Stimulated activated CD8-positive, alpha-beta memory T cell treated with anti-CD3 and anti-CD28 coated beads, Interleukin-4, amount 100 ng/mL, for 4 hours (primary cell): ENCODE measurements at places on chromosomes 3 and 15.

- DNase-seq, result no peak
These were observed 66.0 kb downstream of the DNAJB8 start for GRCh38 chr3:128400671-128401070.

DNA sequence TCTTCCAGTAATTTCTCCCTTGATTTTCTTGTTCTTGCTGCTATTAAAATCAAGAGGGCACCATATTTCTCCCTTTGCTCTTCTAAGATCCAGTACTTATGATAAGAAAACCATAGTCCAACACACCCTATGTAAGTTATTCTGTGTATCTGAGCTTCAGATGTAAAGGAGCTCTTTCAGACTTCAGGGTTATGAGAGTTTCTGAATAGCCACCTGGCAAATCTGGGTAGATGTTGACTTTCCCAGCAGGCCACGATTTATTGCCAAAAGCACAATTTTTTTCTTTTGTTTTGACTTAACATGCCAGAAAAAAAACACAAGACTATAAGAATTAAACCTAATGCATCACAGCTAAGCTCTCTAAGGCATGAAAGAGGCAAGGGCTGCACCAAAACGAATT is 1045.0 kb downstream of the FHIT start:
- no peak for DNase-seq

GRCh38 chr15:47822048-47822447 is 104.7 kb downstream of the SEMA6D start:
- DNase-seq, result no peak

DNA sequence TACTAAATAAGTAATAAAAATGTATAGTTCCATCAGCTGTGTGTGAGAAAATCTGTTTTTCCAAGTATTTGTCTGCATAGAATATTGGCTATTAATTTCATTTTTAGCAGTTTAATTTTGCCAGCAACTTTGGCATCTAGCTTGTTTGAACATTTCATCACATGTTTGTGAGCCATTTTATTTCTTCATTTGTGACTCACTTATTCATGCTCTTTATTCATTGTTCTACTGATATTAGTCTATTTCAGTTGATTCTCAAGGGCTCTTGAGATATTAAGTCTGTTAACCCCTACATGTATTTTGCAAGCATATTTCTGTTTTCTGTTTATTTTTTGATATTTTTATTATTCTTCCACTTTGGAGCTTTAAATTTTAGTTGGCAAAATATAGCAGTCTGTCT is 74.0 kb upstream of the PHLDB2 start:
- no peak for DNase-seq

GRCh38 chr15:96435841-96436240 is 105.3 kb downstream of the NR2F2 start:
- DNase-seq, result no peak

- no peak for DNase-seq
These were observed 4.9 kb downstream of the FLNB start for GRCh38 chr3:58013099-58013498.

- DNase-seq, result no peak
These were observed 708.8 kb upstream of the CFAP20DC start for GRCh38 chr3:59758672-59759071.

DNA sequence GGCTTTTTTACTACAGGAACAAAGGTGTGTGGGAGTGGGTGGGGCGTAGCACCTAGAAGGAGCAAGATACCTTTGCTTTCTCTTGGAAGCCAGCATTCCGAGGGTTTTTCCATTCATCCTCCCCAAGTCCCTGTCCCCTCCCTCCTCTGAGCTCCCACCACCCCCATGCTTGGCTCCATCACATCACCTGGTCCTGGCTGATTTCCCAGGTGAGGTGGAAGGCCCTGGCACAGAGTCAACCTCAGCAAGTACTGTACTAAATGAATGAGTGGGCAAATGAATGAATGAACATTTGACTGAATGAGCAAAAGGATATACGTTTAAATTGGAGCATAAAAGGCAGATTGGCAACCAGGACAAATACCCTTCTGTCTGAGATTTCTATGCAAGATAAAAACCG is 45.4 kb downstream of the DZIP1L start:
- DNase-seq, result no peak

DNA sequence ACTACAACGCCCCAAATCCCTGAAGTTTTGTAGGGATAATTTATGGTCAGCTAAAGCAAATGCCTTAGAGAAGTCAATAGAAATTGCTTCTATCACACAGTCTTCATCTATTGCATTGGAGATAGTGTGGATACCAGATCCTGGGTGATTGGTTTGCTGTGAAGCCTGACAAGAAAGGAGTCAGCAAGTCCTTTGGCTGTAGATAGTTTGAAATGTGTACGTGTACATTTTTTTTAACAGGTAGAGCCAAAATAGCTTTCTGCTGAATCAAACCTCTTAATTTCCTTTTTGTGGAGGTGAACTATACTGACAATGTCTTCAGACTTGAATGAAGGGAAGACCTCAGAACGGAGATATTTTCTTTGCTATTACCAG is 312.3 kb downstream of the ZBBX start:
- DNase-seq, result no peak

DNA sequence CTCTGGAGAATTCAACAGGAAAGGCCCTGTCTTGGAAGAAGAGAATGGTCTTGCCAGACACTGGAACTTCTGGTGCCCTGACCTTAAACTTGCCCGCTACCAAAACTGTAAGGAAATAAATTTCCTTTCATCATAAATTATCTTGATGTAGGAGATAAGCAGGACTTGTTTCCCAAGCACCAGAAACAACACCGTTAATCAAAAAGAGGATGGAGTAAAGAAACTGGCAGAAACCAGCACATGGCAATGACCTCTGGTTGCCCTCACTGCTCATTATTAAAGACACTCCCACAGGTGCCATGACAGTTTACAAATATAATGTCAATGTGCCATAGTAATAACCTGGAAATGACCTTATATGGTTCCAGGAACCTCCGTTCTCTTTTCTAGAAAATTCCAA is 426.1 kb downstream of the EDEM1 start:
- DNase-seq, result no peak

- DNase-seq, result peak; percentile 20
These were observed 20.6 kb upstream of the KCTD6 start for GRCh38 chr3:58471025-58471887.

DNA sequence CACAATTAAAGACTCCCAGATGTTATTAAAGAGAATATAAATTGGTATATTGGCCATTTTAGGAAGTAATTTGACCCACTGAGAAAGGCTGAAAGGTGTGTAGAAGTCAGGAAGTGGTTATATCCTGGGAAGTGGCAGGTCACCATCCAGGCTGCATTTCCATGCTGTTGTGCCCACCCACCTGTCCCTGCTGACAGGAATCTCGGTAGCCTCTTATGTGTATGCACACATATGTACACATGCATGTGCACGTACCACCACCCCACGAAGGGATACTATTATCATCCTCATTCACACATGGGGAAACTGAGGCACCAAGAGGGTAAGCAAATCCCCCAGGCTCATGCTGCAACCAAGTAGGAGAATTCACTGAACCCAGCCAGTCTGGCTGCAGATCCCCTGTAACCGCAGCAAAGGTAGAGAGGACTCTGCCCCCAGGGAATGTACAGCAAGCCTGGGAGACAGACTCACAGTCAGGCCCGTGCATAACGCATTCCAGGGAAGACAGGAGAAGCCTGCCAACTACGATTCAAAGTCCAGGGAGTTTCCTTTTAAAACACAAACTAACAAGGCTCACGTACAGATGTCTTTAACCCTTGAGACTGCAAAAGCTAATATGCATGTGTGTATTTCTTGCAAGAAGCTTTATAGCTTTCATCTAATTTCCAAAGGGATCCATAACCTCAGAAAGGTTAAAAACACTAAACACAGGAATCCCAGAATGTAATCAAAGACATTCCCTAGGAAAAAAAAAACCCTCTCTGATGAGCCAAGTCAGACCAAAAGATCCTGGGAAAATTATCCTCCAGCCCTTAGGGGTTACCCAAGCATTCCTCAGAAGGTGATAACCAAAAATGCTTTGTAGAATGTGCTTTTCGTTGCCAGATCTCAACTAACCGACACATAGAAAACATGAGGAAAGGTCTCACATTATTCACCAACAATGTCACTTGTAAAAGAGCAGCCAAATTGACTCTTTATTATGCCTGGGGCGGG is 129.6 kb downstream of the ADAMTS17 start:
- DNase-seq, result no peak

DNA sequence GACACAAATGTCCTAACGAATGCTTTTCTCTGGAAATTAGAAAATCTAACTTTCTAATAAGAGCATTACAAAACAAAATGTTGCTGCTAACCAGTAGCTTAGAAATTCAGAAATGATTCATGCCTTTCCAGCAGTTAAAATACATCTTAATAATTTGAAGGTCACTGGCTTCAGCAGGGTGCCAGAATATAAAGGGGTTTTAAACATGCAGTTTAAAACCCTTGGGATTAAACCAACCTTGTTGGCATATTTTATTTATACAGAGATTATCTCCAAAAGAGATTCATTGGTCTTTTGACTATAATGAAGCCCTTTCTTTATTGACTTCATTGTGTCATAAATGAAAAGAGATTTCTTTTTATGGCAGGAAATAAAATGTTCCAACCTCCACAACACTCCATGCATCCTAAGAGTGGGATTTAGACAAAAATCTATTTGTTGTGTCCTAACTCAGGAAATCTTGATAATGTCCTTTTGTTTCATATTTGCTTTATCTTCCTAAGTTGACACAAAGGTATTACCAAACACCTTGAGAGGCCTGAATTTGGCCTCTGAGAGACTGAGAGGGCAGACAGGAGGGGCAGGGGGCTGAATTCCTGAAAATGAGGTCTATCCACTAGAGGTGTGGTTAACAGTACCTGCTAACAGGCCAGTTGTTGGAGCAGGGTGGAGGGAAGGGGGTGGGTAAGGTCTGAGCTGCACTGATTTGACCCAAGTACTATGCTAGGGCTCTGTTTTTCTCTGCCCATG is 124.4 kb downstream of the FEZF2 start:
- no peak for DNase-seq

GRCh38 chr15:73802431-73803041 is 49.4 kb upstream of the INSYN1 start:
- no peak for DNase-seq

- no peak for DNase-seq
These were observed 4.3 kb downstream of the ZNF592 start for GRCh38 chr15:84752700-84753099.

DNA sequence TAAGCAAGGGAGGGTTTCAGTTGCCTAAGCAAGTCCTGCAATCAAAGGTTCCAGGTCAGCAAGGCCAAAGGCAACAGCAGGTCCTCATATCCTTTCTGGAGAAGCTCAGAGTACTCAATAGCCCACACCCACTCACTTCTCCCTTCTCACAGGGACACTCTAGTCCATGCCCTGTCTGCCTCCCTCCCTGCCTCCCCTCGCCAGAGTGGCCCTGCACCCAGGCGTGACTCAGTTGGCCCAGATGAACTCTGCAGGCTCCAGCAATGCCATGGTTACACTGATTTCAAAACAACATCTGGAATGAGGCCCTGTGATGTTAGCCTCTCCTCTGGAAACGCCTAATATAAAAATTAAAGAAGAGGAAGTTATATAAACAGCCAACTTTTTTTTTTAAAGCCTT is 32.9 kb downstream of the IL16 start:
- DNase-seq, result no peak
